ENCODE measurements at places on chromosomes 1 and 21.

GRCh38 chr1:117060441-117061317, 553 bp downstream of the TTF2 start:
- DNase-seq, result no peak

DNA sequence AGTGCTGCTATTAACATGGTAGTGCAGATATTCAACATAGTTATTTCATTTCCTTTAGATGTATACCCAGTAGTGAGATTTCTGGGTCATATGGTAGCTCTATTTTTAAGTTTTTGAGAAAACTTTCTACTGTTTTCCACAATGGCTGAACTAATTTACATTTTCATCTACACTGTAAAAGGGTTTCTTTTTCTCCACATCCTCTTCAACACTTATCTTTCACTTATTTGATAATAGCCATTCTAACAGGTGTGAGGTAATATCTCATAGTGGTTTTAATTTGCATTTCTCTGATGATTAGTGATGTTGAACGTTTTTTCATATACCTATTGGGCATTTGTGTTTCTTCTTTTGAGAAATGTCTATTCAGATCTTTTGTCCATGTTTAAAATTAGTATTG, 149.8 kb downstream of the PDE4B start:
- no peak for DNase-seq

DNA sequence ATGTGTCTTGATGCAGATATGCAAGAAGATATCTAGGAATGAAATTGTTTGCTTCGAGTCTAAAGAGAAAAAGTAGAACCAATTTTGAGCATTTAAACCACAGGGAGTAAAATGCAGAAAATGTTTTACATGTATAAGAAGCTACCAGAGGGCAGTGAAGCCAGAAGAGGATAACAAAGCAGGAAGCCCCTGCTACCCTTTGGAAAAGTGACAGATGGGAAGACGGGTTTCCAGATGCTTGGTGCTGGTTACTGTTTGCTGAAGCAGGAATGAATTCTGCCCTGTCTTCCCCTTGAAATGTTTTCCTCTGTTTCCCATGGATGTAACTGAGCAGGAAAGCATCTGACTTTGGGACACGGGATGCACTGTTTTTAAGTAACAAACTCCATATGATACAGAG, 822.2 kb downstream of the MRPL39 start:
- DNase-seq, result no peak

DNA sequence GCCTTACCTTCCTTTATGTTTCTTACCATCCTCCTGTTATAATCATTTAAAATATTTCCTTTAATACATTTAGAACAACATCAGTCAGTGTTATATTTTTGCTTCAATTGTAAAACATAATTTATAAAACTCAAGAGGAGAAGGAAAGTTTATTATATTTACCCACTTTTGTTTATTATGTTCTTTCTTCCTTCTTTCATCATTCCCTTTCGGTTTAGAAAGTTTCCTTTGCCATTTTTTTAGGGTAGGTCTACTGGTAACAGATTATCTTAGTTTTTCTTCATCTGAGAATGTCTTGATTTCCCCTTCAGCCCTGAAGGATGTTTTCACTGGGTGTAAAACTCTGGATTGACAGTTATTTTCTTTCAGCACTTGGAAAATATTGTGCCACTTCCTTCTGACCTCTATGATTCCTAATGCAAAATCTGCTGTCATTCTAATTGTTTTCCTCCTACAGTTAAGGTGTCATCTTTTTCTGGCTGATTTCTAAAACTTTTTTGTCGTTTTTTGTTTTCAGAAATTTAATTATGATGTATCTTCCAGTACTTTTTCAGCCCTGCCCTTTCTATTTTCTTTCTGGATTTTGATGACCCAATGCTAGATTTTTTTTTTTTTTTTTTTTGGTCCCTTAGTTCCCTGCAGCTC, 25.0 kb downstream of the PTPN22 start:
- DNase-seq, result no peak

DNA sequence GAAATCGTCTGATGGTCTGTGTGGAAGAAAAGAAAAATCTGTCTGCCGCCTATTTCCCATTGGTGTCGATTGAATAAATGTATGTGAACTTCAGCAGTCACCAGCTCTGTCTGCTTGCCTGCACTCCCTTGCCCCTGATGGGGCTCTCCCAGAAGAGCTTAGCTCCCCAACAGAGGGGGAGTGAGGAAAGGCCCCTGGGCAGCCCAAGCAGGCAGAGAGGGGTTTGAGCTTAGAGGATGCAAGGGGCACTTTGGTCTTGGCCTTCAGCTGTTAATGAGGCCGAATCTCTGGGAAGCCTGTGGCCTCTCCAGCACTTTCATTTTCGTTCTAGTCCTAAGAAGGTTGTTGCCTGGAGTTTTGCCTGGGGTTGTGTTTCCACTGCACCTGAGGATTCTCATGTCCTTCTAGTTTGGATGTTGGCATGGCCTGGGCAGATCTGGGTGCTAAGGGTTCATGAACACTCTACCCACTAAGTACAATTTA, 2.8 kb downstream of the FOXD2 start:
- DNase-seq, result no peak

DNA sequence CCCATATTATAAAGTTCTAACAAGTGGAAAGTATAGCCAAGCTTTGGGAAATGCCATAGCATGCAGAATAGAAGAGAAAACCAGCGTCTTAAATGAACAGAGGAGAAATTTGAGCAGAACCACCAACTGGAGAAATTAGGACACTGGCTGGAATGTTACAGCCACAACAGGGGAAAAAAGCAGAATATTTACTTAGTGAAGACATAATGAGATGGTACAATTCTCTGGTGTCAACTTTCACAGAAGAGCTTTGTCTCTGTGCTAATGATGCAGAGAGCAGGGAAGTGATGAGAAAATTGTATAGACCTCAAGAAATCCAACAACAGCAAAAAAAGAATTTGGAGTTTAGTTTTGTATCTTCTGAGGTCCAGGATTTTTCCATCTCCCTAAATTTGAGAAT, 249.7 kb downstream of the KIF26B start:
- no peak for DNase-seq

GRCh38 chr1:85142753-85143152, 58.1 kb downstream of the SYDE2 start:
- no peak for DNase-seq

DNA sequence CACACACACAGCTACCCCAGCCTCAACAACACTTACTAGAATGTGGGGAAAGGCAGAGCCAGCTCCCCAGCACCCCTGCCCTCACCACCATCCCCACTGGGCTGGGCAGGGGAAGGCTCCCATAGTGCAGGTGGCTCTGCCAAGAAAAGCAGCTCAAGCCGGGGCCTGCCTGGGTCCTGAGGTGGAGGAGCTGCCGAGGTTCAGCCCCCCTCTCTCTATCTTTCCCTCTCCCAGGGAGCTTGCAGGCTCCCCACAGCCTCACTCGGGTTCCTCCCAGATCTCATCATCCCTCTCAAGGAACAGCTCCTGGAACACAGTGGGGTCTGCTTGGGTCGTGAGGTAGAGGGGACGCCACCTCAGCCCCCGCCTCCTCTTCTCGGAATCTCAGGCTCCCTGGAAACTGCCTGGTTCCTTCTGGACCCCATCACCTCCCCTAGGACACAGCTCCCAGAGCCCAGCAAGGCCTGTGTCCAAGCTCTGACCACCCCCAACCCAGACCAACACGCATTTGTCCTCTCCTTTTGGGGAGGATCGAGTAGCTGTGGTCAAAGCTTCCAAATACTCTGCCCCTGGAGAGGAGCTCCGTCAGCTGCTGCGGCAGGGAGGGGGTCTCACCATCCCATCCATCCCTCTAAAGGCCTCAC, 704 bp downstream of the S100A16 start:
- DNase-seq, result no peak

- DNase-seq, result no peak
Measured at GRCh38 chr1:162293073-162293692, 83.5 kb downstream of the SPATA46 start.

GRCh38 chr21:39182484-39183271, 573 bp downstream of the PSMG1 start:
- no peak for DNase-seq

DNA sequence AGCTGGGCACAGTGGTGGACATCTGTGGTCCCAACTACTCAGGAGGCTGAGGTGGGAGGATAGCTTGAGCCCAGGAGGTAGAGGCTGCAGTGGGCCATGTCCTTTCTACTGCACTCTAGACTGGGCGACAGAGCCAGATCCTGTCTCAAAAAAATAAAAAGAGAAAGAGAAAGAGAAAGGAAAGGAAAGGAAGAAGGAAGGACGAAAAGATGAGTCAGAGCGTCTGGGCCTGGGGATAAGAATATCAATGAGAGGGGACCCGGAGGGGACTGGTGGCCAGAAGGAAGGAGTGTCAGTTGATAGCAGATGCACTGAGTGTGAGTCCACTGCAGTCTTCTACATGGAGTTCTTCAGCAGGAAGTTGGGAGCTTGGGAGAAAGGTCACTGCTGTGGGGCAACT, 75.6 kb downstream of the SYT6 start:
- no peak for DNase-seq

- no peak for DNase-seq
Measured at GRCh38 chr1:51297401-51298321, 32.7 kb downstream of the TTC39A start.
